ENCODE measurements at places on chromosomes 12 and 14.

- no peak for DNase-seq
Observed at GRCh38 chr12:116459916-116460663, 99.1 kb upstream of the MAP1LC3B2 start.

DNA sequence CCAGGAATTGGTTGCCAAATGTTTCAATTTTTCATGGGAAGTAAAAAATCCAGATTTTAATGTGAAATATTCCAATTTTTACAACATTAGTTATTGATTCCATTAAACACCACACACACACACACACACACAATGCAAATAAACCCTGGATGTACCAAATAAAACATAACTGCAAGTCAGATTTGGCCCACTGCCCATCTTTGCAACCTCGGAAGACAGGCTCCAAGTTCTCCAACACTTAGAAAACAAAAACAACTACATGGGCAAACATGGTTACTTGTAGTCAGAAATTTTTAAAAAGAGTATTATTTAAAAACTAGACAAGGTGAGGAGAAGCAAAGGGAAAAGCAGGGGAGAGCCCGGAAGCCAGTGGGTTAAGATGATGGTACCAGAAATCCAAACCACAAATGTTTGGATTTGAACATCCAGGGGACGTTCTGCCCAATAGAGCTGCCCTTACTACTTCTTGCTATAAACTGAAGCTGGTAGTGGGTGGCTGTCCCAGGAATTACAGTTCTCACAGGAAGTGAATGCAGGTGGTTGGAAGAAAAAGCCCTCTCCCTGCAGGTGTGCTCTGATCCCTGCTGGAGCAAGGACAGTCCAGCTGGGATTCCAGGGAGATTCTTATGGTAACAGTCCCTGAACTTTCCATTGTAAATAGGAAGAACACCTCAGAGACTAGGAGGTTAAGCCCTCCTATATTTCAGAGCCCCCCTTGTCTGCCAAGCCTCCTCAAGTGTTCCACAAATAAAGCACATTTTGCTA is 111.7 kb downstream of the SLC25A21 start:
- DNase-seq = no peak

DNA sequence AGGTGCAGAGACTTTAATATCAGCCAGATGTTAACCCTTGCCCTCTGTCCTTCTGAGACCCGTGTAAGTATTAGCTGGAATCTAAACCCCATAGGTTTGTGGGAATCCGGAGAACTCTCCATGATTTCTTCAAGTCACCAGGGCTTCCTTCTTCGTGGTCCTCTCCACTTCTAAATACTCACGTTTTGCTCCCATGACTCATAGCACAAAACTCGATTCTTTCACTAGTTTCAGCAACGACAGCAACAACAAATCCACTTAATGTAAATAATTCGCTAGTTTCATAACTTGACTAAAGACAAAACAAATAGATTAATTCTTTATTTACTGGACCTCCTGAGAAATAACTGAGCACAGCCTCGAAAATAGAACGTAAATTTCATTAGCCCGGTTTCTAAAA is 4.4 kb upstream of the CLEC2A start:
- no peak for DNase-seq

DNA sequence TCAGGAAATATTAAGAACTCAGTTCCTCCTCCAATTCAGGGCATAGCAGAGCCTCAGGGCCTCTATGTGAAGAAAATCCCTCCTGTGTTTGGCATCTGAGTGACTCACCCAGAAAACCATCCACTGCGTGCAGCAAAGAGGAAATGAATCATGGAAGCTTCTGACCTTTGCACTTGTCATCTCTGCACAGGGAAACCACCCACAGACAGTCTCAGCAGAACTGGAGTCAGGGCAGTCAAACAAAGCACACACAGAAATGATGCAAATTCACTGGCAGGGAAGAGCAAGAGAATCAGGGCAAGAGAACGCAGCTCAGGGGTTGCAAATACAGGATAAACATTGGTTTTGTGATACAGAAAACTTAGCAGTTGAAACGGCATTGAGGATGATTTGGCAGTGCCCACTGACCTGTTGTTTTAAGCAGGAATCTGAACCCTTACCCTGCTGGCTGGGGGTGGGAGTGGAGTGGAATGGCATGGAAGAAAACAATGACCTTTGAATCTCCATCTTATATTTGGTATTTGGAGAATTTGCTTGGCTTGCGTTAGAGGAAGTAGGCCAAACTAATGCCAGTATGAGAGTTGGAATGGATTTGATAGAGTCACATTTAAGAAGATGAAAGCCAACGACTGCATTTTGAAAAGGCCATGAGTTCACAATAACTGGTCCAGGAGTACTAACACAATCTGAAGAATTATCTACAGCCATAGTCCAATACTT is 53.5 kb downstream of the PHLDA1 start:
- DNase-seq = no peak

GRCh38 chr14:71521238-71522135 is 410.7 kb upstream of the RGS6 start:
- DNase-seq = no peak

- DNase-seq = no peak
Observed at GRCh38 chr14:34872822-34873588, 2.2 kb downstream of the BAZ1A start.

DNA sequence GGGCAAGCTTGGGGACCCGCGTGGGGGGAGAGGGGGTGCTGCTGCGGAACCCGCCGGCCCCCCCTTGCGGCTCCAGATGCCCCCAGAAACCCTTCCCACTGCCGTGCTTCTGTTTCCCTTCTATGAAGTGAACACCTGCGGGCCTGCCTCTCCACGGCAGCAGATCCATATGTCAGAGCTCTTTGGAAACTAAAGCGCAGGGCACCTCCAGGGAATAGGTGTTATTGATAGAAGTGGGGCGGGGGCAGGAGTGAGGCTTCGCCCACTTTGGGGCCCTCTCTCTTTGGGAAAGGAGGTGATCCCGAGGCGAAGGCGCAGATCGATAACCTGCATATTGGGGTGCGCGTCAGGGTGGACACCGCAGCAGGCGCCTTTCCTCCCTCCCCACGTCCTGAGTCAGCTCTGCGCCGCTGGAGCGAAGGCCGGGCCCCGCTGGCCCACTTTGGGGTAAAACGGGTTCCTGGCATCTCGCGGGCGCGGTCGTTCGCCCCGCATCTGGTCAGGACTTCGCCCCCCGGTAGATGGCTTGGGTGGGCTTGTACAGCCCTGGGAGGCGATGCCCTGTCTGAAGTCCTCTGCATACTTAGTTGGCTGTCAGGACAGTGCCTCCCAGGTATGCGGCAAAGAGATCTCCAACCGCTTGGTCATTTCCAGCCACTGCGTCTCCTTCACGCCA is 524 bp downstream of the KMT5A start:
- DNase-seq = no peak

DNA sequence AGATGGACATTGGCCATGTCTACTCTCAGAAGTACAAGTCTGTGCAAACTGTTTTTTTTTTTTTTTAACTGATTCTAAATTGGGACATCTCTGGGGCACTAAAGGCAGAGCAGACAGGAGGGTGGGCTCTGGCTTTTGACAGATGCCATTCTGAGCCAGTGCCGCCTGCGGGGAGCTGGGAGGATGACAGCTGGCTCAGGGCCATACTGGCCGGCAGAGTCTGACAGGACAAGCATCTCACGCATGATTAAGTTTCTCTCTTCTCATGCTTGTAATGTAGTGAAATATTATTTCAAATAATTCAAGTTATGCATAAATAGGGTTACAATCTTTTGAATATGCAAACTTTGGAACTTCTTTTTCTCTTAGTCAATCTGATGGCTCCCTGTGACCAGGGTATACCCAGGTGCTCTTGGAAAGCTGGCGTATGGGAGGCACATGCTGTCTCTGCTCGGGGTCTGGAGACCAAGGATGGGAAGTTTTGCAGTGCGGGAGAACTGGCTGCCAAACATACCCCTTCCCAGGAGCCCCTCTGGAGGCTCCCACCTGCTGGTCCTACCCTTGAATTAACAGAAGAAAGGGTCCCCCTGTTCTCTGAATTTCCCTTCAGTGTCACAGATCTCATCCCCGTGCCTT is 7.6 kb downstream of the CDCA4 start:
- DNase-seq = peak; percentile 54

- peak; percentile 54 for DNase-seq
Observed at GRCh38 chr14:99137001-99137700, 134.8 kb downstream of the BCL11B start.

- no peak for DNase-seq
Observed at GRCh38 chr14:68627868-68628604, 164.8 kb downstream of the ZFP36L1 start.

- DNase-seq = no peak
Observed at GRCh38 chr12:76399040-76399439, 50.8 kb upstream of the BBS10 start.

DNA sequence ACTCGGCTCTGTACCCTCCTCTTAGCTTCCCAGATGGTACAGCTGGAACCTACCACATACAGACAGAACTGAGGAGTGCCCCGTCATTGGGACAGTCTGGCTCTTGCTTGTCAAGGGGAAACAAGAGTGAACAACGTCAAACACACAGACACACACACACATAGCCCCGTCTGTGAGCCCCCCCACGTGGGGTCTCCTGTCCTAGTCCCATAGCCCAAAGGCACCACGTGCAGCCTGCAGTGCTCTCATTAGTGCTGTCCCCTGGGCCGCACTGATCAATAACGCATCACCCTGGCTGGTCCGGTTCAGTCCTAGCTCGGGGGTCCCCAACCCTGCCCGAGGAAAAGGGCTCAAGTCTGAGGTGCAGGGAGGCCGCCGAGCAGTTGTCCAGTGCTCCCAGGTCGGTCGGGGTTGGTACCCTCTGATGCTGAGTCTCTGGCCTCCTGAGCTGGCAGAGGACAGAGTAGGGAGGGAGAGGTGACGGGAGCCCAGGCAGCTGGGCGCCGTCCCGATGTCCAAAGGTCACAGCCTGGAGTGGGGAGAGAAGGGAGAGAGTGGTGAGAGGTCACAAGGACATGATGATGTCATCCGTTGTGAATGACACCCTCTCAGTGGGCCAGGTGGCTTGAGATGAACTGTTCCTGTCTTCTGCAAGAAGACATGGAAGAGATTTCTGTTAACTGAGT is 105.4 kb upstream of the NOS1 start:
- no peak for DNase-seq

- DNase-seq = no peak
Observed at GRCh38 chr12:72024613-72025012, 86.0 kb downstream of the TPH2 start.

DNA sequence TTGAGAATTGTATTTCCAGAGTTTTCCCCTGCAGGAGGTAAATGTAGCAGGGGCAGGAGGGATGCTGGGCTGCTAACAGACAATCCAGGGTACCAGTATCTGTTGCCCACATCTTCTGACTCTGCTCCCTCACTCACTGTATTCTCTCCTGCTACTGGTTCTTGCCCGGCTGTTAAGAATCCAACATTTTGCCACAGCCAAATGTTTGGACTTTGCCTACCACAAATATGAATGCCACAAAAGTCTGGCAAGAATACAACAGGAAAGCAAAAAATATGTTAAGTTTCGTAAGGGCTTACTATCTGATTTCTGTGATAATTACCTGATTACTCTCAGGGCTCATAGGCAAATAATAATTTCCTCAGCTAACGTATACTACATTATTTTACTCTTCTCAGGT is 160.0 kb downstream of the BCAT1 start:
- no peak for DNase-seq

- DNase-seq = no peak
Observed at GRCh38 chr14:34174973-34175372, 224.1 kb upstream of the EGLN3 start.

DNA sequence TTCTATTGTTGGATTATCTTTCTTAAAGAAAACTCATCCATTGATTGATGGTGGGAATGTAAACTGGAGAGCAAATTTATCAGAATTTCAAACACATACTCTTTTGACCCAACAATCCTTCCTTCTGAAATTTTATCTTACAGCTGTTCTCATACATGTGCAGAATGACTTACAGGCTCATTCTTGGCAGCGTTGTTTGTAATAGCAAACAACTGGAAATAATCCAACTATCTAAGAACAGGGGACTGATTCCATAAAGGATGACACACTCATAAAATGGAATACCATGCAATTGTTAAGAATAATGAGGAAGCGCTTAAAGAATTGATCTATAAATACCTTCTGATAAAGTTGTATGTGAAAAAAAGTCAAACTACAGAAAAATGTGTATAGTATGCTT is 24.0 kb downstream of the RHOJ start:
- no peak for DNase-seq

- DNase-seq = no peak
Observed at GRCh38 chr12:40898505-40898904, 206.3 kb downstream of the CNTN1 start.

Data from suprapubic skin (tissue), 4 donors.